Caki2 (cell line): ENCODE measurements at places on chromosomes 6 and 20.

DNA sequence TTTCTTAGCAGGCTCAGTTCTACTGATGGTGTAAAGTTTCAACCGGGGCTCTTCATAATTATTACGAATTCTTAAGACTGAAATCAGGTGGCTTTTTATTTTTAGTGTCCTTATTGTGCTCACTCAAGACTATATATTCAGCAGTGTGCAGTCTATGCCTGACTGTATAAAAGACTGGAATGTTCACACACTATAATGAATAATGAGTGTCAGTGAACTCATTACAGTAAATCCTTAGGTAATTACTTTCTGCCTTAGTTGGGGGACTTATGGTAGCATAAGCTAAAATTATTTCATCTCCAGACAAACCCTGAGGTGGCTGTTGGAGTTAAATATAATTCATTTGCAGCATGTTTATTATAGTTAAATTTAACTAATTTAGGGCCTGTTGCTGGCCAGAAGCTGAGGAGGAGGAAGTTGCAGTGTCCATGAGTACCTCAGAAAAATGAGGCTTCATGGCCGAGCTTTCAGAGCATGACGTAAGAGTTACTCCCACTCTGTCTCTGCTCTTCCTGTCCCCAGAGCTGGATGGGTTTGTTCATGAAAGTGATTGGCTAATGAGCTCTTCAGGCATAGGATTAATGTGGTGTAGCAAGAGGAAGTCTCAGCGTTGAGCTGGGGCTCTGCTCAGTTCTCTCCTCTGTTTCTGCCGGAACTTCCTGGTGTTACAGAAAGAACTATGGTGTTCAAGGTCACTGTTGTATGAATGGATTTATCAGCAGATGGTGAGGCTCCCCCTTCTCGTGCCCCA is 335.7 kb downstream of the NRN1 start:
- DNase-seq = no peak

DNA sequence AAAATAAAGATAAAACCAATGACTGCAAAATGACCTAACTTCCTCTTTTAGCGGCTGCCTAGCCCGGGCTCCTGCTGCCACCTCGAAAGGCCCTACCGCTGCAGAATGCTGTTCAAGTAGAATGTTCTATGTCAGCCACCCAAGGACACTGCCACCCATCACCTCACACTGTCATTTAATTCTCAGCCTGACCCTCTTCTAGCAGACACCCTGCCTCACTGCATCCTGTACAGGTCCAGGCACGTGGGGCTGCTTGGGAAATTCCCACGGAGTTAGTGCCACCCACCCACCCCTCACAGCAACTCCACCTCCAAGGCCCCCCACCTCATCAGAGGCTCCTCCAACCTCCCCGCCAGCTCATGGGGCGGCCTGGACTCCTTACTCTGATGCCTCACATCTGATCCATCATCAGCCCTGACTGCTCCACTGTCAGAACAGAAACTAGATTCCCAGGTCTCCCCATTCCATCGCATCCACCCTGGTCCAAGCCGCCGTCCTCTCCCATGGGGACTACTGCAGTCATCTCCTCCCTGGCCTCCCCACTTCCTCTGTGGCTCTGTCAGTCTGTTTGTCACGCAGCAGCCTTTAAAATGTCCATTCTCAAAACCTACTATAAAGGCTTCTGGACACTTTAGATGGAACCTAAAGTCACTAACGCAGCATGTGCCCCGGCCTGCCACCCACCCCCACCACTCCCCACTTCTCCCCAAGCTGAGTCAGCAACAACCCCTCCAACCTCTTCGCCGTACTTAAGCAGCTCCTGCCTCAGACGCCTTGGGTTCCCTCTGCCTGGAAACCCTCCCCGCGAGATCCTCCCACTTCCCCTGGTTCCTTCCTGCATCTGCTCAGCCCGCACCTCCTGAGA is 17.0 kb downstream of the NFATC2 start:
- DNase-seq = no peak

DNA sequence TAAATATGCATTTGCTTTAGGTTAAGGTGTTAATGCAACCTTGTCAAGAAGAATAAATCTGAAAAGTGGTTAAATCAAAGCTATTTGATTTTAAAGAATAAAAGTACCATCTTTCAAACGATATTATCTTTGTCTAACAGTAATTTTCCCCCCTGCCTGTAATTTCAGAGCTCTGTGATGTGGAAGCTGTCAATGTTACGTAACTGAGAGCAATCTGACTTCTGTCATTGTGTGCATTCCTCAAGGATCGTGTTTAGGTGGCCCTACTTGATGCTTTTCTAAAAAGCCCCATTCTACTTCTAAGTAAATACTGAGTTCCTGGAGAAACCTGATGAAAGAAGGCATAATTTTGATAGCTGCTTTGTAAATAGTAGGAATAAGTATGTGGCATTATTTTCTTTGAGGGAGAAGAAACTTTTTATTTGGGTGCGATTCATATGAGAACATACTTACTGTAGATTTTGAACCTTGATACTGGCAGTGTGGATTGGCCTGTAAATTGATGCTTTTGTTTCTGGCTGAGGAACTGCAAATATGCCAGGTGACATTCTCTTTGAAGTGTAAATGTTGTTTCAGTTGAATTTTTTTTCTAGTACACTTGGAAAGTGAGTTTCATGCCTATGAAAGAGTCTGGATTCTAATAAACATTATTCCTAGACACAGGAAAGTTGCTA is 529.6 kb upstream of the FLRT3 start:
- DNase-seq = no peak

DNA sequence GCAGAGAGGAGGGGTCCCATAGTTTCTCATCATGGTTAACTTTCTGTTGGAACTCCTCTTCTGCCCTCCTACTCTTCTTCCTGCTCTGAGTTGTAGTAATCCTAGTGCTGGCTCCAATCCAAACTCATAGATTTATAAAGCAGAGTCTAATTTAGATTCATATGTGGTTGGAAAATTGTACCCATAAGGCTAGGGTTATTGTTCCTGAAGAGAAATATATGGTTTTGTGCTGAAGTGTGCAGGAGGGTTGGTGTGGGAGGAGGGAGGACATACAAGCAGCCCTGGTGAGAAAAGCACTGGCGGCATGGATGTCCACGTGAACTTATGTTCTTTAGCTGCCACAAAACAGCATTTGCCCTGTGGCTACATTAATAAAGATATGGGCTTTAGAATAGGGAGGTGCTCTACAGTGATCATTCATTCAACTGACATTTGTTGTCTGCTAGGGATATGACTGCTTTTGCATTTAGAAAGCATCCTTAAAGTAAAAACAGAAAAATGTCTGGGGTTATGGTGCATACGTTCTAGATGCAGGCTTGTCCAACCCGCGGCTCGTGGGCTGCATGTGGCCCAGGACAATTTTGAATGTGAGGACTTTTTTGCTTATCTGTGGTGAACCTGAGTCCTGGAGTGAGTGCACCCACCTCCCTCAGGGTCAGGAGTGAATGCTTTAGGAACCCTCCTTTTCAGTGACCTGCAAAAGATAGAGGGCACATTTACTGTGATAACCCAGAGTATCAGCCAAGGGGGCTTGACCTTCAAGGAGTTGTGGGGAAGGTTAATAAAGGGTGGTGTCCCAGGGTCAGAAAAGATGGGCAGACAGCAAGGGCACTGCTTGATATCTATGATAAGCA is 4.1 kb downstream of the HLA-A start:
- DNase-seq = no peak

- no peak for DNase-seq
Observed at GRCh38 chr6:26202811-26203583, 115.8 kb downstream of the HFE start.

DNA sequence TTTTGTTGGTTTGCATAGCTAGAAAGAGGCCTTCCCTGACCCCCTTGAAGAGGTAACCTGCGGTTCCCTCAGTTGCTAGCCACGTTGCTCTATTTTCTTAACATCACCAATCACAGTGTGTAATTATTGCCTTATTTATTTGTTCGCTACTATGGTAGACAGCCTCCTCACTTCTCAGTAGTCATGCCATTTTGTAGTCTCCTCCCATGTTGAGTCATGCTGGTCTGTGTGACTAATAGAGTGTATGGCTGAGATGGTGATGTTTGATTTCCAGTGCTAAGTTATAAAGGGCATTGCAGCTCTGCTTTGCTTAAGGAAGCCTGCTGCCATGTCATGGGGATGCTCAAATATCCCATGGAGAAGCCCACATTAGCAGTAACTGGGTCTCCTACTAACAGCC is 236.6 kb upstream of the CHD6 start:
- DNase-seq = peak; percentile 81

DNA sequence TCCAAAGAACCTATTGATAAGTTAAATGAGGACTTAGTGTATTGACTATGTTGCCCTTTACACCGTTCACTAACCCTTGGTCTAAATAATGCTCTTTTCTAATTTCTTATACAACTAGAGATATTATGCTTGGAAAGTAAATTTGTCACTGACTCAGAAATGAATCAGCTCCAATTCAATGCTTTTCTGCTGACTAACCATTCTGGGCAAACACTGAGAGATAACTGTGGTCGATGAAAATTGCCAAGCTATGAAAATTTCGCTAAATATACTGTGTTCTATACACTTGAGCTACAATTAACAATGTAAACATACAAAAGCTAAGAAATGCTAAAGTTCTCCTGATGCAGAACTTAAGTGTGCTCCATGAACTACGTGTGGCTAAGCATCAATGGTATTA is 23.1 kb upstream of the FBXO9 start:
- peak; percentile 60 for DNase-seq

GRCh38 chr20:5497556-5497955 is 180.8 kb upstream of the PROKR2 start:
- DNase-seq = no peak

DNA sequence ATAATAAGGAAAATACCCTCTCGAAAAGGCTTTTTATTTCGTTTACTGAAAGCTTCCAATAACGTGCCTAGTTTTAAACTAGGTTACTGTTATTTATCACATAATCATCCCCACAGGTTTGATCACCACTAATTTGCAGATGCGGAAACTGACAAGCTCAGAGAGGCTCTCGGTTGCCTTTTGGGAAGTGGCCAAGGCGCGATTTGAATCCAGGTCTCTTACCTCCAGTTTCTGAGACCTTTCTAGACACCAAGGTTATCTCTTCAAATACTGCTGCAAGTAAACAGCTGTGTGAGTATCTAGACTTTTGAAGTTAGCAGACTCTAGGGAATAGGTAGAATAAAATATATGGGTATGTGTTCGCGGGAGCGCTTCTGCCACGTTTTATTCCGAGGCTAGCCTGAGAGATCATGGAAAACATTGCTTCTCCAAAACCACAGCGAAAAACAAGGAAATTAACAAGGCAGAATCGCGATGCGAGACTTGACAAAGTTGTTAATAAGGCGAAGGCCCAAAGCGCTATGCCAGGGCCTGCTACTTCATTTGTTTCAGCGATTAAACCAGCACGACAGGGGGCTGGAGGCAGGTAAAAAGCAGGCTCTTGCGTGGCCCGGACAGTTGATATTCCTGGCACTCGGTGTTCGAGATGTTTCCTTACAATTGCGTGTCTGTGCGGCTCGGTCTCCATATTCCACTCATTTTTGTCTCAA is 1.8 kb upstream of the JARID2 start:
- peak; percentile 14 for DNase-seq

GRCh38 chr6:107185391-107185970 is 70.2 kb upstream of the BEND3 start:
- DNase-seq = peak; percentile 7

DNA sequence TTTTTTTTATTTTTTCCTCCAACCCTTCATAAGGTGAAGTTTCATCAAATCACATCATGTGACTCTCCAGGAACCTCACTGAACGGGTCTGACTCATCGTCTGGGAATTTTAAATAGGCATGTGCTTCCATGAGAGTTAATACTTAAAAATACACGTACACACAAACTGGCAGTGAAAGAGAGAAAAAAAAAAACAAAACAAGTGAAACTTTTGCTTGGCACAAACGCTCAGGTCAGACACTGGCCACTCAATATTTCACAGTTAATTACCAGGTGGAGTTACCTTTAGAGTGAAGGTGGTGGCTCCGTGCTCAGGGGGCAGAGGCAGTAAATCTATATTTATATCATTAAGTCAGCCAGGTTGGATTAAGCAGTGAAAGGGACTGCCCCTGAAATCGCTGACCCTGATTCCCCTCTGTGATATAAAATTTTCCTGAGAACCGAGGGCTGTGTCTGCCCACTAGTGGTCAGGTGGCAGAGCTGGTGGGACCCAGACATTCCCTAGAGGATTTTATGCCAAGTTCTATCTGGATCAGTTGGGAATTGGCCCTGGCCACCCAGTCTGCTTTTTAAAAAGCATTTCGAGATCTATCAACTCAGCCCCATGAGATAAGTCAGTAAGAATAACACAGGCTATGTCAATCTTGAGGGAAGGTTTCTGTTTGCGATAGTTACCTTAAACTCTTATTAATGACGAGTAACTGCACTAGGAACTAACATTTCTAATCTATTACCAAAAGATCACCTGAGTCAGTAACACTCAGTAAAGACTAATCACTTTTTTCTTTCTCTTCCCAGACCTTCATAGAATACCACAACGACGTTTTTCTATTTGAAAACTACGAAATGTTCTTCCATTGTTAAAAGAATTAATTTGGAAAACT is 259.1 kb downstream of the HDGFL1 start:
- peak; percentile 99 for DNase-seq

- DNase-seq = no peak
Observed at GRCh38 chr6:122772724-122773415, 6.6 kb upstream of the FABP7 start.

GRCh38 chr6:156697225-156697830 is 79.8 kb upstream of the ARID1B start:
- no peak for DNase-seq

DNA sequence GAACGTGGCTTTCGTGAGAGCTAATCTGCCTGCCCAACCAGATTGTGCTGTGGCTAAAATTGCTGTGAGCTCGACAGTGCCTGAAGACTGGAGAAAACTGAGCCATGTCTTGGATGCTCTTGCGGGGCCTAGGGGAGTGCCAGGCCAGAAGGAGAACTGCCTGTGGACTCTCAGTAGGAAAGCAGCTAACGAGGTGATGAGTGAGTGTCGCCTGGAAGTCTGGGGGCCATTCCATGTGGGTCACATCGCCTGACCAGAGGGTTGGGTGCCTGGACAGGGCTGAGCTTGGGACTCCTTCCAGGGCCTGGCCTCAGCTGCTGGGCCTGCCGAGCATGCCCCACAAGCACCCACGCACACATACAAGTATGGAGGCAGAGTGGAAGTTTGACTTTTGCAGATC is 166.5 kb downstream of the VEGFA start:
- no peak for DNase-seq

DNA sequence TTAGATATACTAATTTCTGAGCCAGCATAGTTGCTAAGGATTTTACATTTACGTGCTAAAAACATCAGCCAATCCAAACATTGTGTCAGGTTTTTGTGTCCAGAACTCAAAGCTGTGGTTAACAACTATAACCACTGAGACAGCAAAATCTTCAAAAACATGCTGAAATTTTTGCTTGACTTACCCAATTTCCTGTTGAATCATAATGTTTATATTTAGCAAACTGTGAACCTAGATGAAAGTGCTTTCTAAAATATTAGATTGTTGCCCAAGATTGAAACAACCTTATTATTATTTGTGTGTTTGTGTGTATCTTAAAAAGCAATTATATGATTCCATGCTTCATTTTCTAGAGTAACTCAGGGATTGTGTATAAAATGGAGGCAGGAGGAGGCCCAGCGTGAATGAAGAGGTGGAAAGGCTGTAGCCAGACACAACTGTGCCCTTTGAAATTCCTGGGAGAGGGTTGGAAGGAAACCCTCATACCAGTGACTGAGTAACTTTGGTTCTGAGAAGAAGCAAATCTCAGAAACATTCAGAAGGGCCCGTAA is 48.0 kb downstream of the ARMC2 start:
- no peak for DNase-seq

GRCh38 chr6:28725274-28725809 is 198.4 kb downstream of the TRIM27 start:
- no peak for DNase-seq
